ENCODE measurements at places on chromosomes 6 and 20. TPM values are rescaled to one million over a fixed set of nuclear protein-coding genes. Genes with fewer than 3 reads are reported as not detected.

GRCh38 chr20:17641520-17641964 lies 40.5 kb downstream of the RRBP1 start:
- DNase-seq = no peak

GRCh38 chr6:170371080-170371479 lies 64.5 kb downstream of the FAM120B start:
- no peak for DNase-seq

- no peak for DNase-seq
Observed at GRCh38 chr6:112022749-112023148, 31.2 kb upstream of the CCN6 start.

GRCh38 chr6:56690519-56691285 lies 48.0 kb upstream of the DST start:
- peak; percentile 66 for DNase-seq

DNA sequence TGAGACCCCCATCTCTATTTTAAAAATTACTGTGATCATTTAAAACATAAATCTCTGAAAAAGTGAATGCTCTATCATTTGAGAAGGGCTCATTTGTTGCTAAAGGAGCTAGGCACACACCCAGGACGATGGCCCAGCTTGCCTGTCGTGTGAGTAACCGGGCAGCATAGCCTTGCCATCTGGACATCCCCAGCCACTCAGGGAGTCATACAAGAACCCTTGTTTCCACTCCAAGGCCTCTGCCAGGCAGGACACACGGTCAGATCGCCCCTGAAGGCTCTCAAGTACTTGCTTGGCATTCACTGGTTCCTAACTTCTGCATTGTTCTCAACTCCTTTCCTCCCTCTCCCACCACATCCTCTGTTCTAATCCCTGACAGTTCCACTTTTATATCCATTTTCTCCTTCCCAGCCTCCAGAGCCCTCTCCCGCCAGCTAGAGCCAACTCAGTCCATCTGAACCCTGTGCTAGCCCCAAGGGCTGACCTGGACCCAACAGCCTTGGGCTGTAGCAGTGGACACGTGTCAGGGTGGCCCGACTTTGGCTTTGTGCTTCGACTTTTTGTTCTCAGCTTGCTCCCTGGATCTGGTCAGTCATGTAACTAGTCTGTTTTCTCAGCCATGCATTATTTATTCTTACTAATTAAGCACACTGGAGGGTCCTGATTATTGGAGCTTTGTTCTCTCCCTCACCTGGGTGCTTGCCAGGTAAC lies 15.7 kb upstream of the EZR start:
- no peak for DNase-seq

DNA sequence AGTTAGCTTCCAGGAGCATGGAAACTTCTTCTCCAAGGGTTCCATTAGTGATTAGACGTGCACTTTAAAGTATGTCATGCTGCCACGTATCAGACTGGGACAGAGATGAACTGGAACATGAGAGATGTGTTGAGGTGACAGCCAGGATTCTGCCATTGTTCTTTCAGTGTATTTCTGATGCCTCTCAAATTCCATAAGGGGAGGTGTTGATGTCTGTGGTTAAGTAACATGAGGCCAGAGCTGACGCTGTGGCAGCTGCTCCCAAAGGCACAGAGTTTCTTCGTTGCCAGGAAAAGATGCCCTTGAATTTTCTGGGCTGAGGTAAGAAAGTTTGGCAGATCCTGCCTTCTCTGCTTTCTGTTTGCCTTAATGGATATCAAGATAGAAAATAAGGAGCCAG lies 63.5 kb downstream of the TRMT6 start:
- DNase-seq = no peak

DNA sequence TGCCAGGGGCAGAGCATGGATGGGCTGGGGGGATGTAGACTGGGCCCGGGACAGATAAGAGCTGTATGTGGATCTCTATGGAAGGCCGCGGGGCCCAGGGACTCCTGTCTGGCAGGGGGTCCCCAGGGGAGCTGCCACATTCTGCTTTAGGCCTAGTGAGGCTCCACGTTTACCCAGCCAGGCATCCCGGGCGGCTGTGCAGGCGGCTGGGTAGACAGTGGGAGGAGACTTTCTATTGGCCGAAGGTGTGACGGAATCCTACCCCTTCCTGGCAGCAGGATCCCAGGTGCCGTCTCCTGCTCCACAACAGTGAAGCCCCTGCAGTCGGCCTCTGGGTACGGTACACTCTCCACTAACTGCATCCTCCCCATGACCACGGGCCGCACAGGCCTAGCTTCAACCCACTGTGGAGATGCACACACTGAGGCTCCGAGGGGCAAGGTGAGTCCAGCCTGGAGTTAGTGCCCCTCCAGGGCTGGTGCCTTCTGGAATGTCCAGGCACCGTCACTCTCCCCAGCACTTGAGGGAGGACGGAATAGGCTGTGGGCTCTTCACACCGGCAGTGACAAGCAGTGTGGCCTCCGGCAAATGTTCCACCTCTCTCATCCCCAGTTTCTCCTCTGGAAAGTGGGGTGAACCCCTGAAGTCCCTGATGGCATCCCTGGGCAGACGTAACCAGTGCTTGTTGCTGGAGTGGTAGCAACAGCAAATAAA lies 36.8 kb upstream of the ZBP1 start:
- DNase-seq = no peak

- DNase-seq = no peak
Observed at GRCh38 chr6:54718541-54719023, 128.0 kb upstream of the FAM83B start.

DNA sequence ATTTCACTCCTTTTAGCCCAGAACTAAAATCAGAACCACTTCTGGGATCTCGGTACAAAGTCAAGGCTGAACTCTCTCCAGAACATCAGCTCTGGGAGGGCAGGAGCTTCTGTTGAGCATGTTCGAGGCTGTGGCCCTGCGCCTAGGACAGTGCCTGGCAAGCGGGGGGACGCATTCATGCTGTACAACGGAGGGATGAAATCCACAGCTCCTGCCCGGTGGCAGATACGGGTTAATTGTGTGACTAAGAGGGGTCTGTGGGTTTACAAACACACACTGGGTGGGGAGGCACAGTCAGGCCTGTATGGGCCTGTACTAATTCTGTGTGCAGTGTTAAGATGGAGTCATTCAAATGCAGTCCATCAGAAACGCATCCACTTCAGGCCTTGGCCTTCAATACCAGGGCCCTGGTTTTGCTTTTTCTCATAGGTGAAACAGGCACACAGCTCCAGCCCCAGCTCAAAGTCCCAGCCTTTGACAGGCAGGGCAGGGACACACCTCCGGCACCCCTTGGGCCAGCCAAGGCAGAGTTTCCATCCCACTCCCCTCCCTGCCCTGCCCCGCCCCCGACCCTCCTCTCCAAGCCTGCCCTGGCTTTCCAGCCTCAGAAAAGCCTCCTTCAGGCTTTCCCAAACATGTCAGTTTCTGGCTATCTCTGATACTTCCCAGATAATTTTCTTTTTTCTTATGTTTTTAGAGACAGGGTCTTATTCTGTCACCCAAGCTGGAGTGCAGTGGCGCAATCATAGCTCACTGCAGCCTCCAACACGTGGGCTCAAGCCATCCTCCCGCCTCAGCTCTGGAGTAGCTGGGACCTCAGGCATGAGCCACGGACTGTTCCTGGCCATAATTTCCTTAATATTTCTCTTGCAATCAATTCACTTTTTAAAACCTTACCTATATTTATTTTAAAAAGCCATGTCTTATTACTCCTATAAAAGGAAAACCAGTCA lies 109.8 kb downstream of the SULF2 start:
- no peak for DNase-seq

DNA sequence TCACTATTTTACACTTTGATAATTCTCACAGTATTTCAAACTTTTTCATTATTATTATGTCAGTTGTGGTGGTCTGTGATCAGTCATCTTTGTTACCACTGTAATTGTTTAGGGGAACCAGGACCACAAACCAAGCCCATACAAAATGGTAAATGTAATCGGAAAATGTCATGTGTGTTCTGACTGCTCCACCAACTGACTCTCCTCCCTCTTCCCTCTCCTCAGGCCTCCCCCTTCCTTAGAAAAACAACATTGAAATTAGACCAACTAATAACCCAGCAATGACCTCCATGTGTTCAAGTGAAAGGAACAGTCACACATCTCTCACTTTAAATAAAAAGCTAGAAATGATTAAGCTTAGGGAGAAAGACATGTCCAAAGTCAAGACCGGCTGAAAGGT lies 63.8 kb downstream of the GMDS start:
- no peak for DNase-seq

DNA sequence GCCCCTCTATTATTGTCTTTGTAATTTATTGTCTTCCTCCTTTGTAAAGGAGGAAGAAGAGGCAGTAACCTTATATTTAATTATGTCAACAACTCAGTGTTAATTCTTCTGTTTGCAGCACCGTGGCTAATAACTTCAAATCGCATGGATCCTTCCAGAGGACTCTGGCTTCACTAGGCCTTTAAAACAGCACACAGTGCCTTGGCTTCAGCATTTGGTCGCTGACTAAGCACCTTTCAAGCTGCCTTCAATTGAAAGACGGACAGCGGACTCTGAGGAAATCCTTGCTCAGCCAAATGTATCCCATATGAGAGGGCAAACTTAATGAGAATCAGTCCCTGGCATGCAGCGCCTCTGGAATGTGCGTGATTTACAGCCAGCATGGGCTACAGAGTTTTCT lies 64.2 kb downstream of the SGK1 start:
- peak; percentile 35 for DNase-seq

DNA sequence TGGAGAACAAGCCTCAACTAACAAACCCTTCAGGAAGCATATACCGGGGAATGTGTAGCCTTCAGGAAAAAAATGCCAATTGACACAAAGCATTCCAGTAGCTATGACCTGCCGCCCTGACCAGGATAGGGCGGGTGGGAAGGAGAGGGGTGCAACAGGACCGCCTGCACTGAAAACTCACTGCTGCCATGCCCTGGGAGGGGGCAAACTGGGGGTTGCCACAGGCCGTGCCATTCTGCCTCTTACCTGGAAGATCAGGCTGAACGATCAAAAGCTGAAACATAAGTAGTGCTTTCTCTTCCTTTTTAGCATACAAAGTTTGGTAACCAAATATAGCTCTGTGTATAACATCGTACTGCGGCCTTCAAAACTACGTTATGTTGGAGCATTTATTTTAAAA lies 21.7 kb downstream of the NR2E1 start:
- no peak for DNase-seq

- no peak for DNase-seq
Observed at GRCh38 chr6:70956451-70957283, at the start of gene B3GAT2. Gene B3GAT2 (minus strand): TSS chr6:70957060. CDS start chr6:70956429, 631 bp downstream.

DNA sequence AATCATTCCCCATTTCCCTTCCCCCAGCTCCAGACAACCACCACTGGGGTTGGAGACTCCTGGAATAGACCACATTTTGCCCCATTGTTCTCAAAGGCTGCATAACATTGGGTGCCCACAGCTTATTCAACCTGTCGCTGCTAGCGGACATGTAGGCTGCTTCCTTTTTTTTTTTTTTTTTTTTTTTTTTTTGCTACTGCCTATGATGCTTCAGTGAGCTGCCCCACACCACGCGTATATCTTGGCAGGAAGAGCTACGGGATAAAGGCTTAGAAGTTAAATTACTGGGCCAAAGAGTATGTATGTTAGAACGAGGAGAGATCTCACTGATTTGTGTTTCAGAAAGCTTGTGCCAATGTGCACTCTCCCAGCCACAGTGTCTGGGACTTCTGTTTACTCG lies 7.0 kb downstream of the LBP start:
- DNase-seq = no peak

DNA sequence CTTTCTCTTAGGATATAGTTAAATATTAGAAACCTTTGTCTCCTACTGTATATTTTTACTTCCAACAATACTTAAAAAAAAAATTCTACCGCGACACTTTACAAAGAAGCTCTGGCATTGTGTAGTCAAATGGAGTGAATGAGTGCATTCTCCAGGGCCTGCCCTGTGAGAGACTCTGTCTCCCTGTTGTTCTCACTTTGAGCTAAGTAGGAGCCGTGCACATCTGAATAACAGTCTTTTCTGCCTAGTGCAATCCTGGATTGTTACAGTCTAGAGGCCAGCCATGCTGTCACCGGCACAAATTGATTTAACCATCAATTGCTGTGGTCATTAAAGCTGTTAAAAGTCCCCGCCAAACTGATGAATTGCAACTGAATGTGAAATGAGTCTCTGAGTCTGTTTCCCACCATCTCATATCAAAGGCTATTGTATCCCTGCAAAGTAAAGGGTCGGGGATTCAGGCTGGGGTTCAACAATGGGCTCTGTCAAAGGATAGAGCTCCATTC lies 156.0 kb downstream of the RFPL4B start:
- DNase-seq = no peak

GRCh38 chr6:5163247-5163646 lies 78.1 kb downstream of the PPP1R3G start:
- DNase-seq = no peak

- no peak for DNase-seq
Observed at GRCh38 chr20:40646813-40647212, 42.2 kb downstream of the MAFB start.

SLC32A1 gene
- not detected for total RNA-seq

C20orf141 gene
- total RNA-seq = not detected

CITED2 gene
- total RNA-seq = 169 TPM

MAK gene
- 0.02 TPM for total RNA-seq

All from A172 (cell line).